ENCODE measurements at places on chromosomes 16 and 17. TPM values are rescaled to one million over a fixed set of nuclear protein-coding genes. Genes with fewer than 3 reads are reported as not detected.

The METTL23 gene
- total RNA-seq = 21.8 TPM

The NPB gene
- not detected for total RNA-seq

The KRTAP17-1 gene
- 8.0 TPM for total RNA-seq

The RND2 gene
- 2.0 TPM for total RNA-seq

The TNFSF13 gene
- 9.6 TPM for total RNA-seq

The KCNJ16 gene
- not detected for total RNA-seq

GRCh38 chr16:49194537-49195236, 87.0 kb downstream of the CBLN1 start:
- no peak overlapping the region for H3K27ac ChIP-seq
- H3K4me3 ChIP-seq = no peak overlapping the region
- H3K27me3 ChIP-seq = no peaks in the 10 kb centered on the region
- H3K4me1 ChIP-seq = no peaks in the 10 kb centered on the region
- no peaks in the 10 kb centered on the region for H3K36me3 ChIP-seq

GRCh38 chr17:43880420-43880991, 26.8 kb downstream of the MPP2 start:
- peaks cover 6% of the 10 kb centered on the region for H3K36me3 ChIP-seq
- no peaks in the 10 kb centered on the region for H3K27me3 ChIP-seq
- H3K4me3 ChIP-seq = no peak overlapping the region
- DNase-seq = no peak
- no peak overlapping the region for H3K27ac ChIP-seq
- peaks cover 7% of the 10 kb centered on the region for H3K4me1 ChIP-seq

DNA sequence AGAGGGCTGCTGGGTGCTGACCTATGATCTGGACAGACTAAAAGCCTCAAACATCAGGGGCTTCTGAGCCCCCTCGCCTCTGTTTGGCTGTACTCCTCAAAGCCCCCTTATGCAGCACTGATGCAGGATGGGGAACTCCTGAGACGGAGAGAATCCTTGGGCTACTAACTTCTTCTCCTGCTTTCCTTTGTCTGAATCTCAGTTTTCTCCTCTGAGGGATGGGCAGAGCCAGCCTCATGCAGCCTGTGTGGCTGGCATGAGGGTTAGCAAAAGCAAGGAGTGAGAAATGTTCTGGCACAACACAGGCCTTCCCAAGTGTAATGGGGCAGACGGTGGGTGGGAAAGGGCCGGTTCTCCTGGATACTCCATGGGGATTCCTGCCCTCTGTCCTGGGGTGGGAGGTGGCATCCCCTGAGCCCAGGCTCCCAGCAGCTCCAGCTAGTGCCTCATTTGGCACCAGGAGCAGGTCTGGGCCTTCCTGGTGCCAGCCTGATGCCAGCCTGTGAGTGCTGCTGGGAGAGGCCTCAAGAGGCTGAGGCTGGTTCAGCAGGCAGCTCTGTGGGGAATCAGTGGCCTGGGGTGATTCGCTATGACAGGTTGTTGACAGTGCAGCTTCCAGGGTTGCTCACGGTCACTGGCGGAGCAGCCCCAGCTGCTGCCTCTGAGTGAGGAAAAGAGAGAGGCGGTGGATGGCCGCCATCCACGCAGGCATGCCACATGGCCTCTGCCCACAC, 4.0 kb upstream of the BRD7 start:
- H3K4me3 ChIP-seq = no peak overlapping the region
- H3K27me3 ChIP-seq = no peaks in the 10 kb centered on the region
- no peak for DNase-seq
- H3K4me1 ChIP-seq = peaks cover 16% of the 10 kb centered on the region
- H3K36me3 ChIP-seq = no peaks in the 10 kb centered on the region

GRCh38 chr17:14125518-14126137, 56.3 kb downstream of the COX10 start:
- no peak overlapping the region for H3K27ac ChIP-seq
- DNase-seq = no peak
- no peaks in the 10 kb centered on the region for H3K27me3 ChIP-seq
- H3K4me3 ChIP-seq = no peak overlapping the region

DNA sequence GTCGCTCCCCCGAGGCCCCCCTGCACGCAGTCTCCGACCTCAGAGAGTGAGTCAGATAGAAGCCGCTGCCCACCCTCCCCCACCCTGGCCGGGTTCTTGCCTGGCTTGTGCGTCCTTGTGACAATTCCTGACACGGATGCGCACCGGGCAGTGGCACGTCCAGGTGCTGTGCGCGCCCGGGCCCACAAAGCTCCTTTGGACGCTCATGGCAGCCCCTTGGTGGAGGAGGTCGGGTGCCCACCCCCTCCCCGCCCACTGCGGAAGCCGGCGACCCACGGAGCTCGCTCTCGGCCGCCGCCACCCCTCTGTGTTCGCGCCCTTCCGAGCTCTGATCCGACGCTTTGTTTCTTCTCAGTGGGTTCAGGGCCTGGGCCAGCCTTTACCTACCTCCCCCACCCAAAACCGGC, 662 bp upstream of the TUBB3 start:
- H3K27ac ChIP-seq = peak overlapping the region; percentile 81
- peaks cover 69% of the 10 kb centered on the region for H3K4me1 ChIP-seq
- H3K4me3 ChIP-seq = peak overlapping the region; percentile 56
- H3K36me3 ChIP-seq = no peaks in the 10 kb centered on the region

DNA sequence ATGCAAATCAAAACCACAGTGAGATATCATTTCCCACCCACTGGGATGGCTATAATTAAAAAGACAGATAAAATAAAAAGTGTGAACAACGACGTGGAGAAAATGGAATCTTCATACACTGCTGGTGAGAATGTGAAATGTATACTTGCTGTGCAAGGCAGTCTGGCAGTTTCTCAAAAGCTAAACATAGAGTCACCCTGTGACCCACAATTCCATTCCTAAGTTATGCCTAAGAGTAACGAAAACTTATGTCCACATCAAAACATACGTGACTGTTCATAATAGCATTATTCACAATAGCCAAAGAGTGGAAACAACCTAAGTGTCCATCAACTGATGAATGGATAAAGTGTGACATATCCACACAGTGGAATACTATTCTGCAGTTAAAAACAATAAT, 38.1 kb upstream of the VPS4A start:
- no peak overlapping the region for H3K4me3 ChIP-seq
- H3K27ac ChIP-seq = no peak overlapping the region
- no peaks in the 10 kb centered on the region for H3K27me3 ChIP-seq
- DNase-seq = no peak
- peaks cover 15% of the 10 kb centered on the region for H3K36me3 ChIP-seq

GRCh38 chr16:89727406-89728120, 6.2 kb downstream of the ZNF276 start:
- H3K36me3 ChIP-seq = peaks cover 78% of the 10 kb centered on the region
- no peak overlapping the region for H3K4me3 ChIP-seq
- H3K27ac ChIP-seq = no peak overlapping the region
- H3K4me1 ChIP-seq = peaks cover 20% of the 10 kb centered on the region

GRCh38 chr17:41602524-41602923, 10.0 kb downstream of the KRT16 start:
- no peak overlapping the region for H3K27ac ChIP-seq
- H3K27me3 ChIP-seq = no peaks in the 10 kb centered on the region
- no peaks in the 10 kb centered on the region for H3K4me1 ChIP-seq
- no peaks in the 10 kb centered on the region for H3K36me3 ChIP-seq

DNA sequence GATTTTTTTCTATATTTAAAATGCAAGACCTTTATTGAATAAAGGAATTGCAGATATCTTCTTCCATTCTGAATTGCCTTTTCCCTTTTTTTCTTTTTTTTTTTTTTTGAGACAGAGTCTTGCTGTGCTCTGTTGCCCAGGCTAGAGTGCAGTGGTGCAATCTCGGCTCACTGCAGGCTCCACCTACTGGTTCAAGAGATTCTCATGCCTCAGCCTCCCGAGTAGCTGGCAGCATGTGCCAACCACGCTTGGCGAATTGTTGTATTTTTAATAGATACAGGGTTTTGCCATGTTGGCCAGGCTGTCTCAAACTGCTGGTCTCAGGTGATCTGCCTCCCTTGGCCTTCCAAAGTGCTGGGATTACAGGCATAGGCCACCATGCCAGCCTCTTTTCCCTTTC, 151.5 kb downstream of the CEP112 start:
- no peak for DNase-seq
- no peaks in the 10 kb centered on the region for H3K4me1 ChIP-seq
- H3K36me3 ChIP-seq = no peaks in the 10 kb centered on the region
- H3K4me3 ChIP-seq = no peak overlapping the region
- no peaks in the 10 kb centered on the region for H3K27me3 ChIP-seq

DNA sequence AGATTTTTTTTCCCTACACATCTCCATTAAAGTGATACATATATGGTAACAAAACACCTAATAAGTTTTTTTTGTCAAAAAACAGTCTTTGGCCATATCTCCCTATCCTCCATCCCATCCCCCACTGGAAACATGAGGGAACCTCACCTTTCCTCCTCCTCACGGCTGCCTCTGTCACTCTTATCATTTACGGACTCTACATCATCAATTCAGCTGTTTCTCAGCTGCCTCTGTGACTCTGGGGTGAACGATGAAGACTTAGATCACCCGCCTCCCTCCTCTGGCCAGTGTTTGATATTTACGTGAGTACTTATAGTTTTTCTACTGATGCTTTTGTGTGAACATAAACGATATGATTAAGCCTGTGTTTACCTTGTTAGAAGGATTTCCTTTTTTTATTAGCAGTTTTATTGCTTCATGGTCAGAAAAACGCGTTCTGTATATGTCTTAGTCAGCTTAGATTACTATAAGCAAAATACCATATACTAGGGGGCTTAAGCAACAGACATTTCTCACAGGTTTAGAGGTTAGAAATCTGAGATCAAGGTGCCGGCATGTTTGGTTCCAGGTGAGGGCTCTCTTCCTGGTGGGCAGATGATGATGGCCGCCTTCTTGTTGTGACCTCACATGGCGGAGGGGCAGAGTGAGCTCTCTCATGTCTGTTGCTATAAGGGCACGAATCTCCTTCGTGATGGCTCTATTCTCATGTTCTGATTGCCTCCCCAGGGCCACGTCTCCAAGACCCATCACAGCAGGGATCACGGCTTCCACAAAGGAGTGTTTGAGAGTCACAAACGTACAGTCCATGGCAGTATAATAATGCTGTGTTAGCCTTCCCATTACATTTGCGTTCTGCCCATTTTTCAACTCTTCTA, 32.1 kb downstream of the DNAH17 start:
- no peaks in the 10 kb centered on the region for H3K36me3 ChIP-seq
- H3K27ac ChIP-seq = no peak overlapping the region
- no peaks in the 10 kb centered on the region for H3K27me3 ChIP-seq
- H3K4me1 ChIP-seq = no peaks in the 10 kb centered on the region

- no peak overlapping the region for H3K27ac ChIP-seq
- no peaks in the 10 kb centered on the region for H3K36me3 ChIP-seq
- no peaks in the 10 kb centered on the region for H3K27me3 ChIP-seq
- DNase-seq = no peak
Observed at GRCh38 chr17:60557805-60558204, 31.8 kb upstream of the APPBP2 start.

DNA sequence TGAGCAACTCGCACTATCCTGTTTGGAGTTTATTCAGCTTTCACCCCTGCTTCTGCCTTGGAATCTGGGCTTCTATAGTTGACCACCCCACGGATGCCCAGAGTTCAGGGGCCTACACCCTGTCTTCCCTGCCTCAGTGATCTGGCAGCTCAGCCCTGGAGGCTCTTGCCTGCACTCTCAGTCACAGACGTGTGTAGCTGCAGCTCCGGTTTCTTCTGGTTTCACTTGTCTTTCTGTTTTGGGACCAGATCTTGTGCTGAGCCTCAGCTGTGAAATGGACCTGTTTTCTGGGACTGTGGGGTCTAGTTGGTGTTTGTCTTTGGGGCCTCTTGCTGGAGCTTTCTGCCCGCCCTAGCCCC, 5.8 kb downstream of the GPT2 start:
- H3K27ac ChIP-seq = no peak overlapping the region
- peaks cover 47% of the 10 kb centered on the region for H3K4me1 ChIP-seq
- no peak for DNase-seq
- H3K36me3 ChIP-seq = no peaks in the 10 kb centered on the region
- H3K27me3 ChIP-seq = no peaks in the 10 kb centered on the region

GRCh38 chr16:87790292-87791100, 24.7 kb upstream of the KLHDC4 start:
- no peaks in the 10 kb centered on the region for H3K36me3 ChIP-seq
- no peak overlapping the region for H3K4me3 ChIP-seq
- no peaks in the 10 kb centered on the region for H3K27me3 ChIP-seq
- H3K4me1 ChIP-seq = peaks cover 25% of the 10 kb centered on the region

- no peak for DNase-seq
- H3K4me1 ChIP-seq = peaks cover 17% of the 10 kb centered on the region
- H3K36me3 ChIP-seq = no peaks in the 10 kb centered on the region
Observed at GRCh38 chr17:185445-186138, 4.1 kb upstream of the DOC2B start.

DNA sequence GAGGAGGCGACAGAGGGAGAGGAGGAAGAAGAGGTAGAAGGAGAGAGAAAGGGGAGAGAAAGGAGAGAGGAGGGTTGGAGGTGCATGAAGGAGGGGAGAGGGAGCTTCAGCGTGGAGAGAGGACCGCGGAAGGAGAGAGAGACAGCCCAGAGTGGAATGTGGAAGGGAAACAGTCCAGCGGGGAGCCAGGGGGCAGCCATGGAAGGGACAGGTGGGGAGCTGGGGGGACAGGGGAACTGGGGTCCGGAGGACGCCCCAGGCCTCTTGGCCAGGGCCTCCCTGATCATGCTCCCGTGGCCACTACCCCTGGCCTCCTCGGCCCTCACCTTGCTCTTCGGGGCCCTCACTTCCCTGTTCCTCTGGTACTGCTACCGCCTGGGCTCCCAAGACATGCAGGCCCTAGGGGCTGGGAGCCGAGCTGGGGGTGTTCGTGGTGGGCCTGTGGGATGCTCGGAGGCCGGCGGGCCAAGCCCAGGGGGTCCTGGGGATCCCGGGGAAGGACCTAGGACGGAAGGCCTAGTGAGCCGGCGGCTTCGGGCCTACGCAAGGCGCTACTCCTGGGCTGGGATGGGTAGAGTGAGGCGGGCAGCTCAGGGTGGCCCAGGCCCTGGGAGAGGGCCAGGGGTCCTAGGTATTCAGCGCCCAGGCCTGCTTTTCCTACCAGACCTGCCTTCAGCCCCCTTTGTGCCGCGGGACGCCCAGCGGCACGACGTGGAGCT, 759 bp downstream of the ASPHD1 start:
- peaks cover 25% of the 10 kb centered on the region for H3K27me3 ChIP-seq
- peaks cover 19% of the 10 kb centered on the region for H3K4me1 ChIP-seq
- peak overlapping the region; percentile 65 for H3K4me3 ChIP-seq
- no peak overlapping the region for H3K27ac ChIP-seq

- H3K27me3 ChIP-seq = no peaks in the 10 kb centered on the region
- H3K27ac ChIP-seq = no peak overlapping the region
- peaks cover 12% of the 10 kb centered on the region for H3K4me1 ChIP-seq
- H3K4me3 ChIP-seq = no peak overlapping the region
- H3K36me3 ChIP-seq = peaks cover 72% of the 10 kb centered on the region
Observed at GRCh38 chr17:81279278-81280275, 15.5 kb downstream of the SLC38A10 start.

DNA sequence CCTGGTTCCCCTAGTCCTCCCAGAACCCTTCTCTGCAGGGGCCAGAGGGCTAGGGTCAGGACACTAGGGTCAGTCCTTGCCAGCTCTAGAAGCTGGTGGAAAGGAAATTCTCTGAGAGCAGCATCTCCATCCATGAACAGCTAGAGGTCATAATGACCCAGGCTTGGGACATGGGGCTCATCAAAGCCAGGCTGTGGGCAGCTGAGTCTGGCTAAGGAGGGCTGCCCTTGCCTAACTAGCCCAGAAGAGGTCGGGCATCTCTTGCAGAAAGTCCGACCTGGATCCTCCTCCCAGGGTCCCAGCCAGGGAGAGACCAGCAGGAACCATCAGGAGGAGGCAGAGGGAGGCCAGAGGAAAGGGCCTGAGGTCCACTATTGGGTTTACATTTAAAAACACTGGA, 4.3 kb downstream of the MPO start:
- no peaks in the 10 kb centered on the region for H3K36me3 ChIP-seq
- no peak overlapping the region for H3K4me3 ChIP-seq
- peaks cover 9% of the 10 kb centered on the region for H3K4me1 ChIP-seq
- DNase-seq = no peak
